MCF 10A (cell line): ENCODE measurements at places on chromosomes 12 and 14.

DNA sequence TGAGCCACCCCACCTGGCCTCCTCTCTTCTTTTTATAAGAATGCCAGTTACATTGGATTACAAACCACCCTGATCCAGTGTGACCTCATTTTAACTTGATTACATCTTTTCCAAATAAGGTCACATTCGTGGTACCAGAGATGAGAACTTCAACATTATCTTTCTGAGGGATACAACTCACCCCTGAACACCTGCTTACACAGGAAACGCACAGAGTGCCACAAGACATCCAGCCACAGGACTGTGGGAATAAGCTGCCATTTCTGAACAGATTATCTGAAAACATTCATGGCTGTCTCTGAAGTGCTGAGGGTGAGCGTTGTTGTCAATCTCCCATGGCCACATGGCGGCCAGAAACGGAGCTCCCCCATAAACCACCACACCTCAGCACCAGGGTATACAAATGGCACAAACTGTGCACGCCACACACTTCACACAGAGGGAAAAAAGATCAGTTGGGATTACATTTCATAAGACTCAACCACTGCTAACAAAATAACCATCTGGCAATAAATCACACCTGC is 23.7 kb downstream of the FOXN3 start:
- peaks cover 7% of the 10 kb centered on the region for H3K4me1 ChIP-seq
- peaks cover 10% of the 10 kb centered on the region for H3K36me3 ChIP-seq
- no peaks in the 10 kb centered on the region for H3K27me3 ChIP-seq
- no peak overlapping the region for H3K4me3 ChIP-seq
- no peak overlapping the region for H3K27ac ChIP-seq

GRCh38 chr14:89502966-89503365 is 85.9 kb upstream of the FOXN3 start:
- no peak overlapping the region for H3K27ac ChIP-seq
- H3K4me1 ChIP-seq: peaks cover 16% of the 10 kb centered on the region
- no peak overlapping the region for H3K4me3 ChIP-seq

GRCh38 chr12:32820376-32820931 is 64.8 kb upstream of the YARS2 start:
- no peak overlapping the region for H3K4me3 ChIP-seq
- no peak overlapping the region for H3K27ac ChIP-seq
- peaks cover 90% of the 10 kb centered on the region for H3K36me3 ChIP-seq

DNA sequence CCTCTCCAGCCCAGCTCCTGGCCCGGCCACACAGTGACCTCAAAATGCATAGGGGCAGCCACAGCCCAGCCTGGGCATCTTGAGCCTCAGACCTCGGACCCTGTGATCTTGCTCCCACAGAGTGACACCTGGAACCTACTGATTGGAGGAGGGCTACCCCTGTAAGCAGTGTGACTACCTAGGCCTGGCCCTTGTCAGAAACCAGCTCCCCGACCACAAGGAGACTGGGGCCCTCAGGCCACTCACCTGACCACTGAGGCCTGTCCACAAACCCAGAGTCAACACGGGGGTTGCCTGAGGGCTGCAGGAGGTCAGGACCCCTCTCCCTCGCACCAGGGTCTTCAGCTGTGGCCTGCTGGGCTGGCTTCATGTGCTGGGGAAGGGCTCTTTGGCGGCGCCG is 9.0 kb downstream of the ANHX start:
- no peak overlapping the region for H3K4me3 ChIP-seq
- DNase-seq: no peak
- H3K27ac ChIP-seq: no peak overlapping the region
- H3K4me1 ChIP-seq: no peaks in the 10 kb centered on the region

GRCh38 chr12:8636581-8636980 is 23.9 kb upstream of the AICDA start:
- no peaks in the 10 kb centered on the region for H3K4me1 ChIP-seq
- no peak for DNase-seq
- H3K36me3 ChIP-seq: no peaks in the 10 kb centered on the region
- H3K27ac ChIP-seq: no peak overlapping the region
- H3K27me3 ChIP-seq: no peaks in the 10 kb centered on the region

DNA sequence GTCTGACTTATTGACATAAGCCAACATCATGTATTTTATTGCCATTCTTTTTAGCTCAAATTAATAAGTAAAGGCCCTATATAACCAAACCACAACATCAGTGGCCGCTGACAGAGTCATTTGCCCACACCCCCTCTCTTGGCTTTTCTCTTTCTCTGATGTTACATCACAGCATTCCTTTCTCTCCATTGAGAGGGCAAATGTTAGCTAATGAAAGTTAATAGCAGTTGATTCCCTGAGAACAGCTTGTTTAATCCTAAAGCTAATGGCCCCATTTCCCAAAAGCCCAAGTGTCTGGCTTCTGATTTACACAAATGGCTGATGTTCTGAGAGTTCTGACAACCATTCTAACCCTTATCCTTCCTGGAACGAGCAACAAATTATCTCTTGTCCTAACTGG is 308.8 kb downstream of the SNAPC1 start:
- no peak overlapping the region for H3K4me3 ChIP-seq
- DNase-seq: no peak

GRCh38 chr14:102606296-102606695 is 13.8 kb downstream of the RCOR1 start:
- no peaks in the 10 kb centered on the region for H3K27me3 ChIP-seq
- peaks cover 28% of the 10 kb centered on the region for H3K36me3 ChIP-seq
- peak overlapping the region; percentile 42 for H3K27ac ChIP-seq
- peaks cover 31% of the 10 kb centered on the region for H3K4me1 ChIP-seq
- DNase-seq: no peak
- no peak overlapping the region for H3K4me3 ChIP-seq

DNA sequence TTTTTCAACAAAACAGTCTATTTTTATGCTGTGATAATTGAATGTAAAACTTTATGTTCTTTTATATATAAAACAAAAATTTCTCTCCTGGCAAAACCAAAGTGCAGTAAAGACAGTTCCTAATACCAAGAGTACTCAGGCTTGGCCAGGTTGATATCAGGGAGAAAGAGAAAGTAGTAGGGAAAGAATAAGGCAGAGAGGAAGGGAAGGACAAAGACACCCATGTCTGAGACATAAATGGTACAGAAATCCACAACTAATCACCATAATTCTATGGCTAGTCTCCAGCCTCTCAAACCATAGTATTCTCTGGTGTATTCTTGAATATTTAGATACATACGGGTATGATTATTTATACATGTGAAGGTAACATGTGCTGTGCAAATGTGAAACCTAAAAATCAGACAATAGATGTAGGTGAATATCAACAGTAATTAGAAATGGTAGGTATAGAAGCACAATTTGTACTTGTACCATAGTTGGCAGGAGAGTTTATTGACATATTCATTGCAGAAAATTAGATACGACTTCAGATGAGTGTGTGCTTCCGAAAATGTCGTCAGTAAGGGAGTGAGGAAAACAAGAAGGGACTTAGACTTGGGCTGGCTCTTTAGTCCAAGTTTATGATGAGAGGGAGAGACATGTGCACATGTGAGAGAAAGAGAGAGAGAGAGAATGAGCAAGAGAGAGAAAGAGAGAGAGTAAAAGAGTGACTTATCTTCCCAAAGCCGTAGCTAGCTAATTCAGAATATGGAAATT is 230.8 kb upstream of the NPAS3 start:
- DNase-seq: no peak
- no peaks in the 10 kb centered on the region for H3K27me3 ChIP-seq
- H3K27ac ChIP-seq: no peak overlapping the region
- peaks cover 6% of the 10 kb centered on the region for H3K4me1 ChIP-seq

- H3K27me3 ChIP-seq: peaks cover 11% of the 10 kb centered on the region
- H3K27ac ChIP-seq: no peak overlapping the region
- no peak overlapping the region for H3K4me3 ChIP-seq
Observed at GRCh38 chr12:51534216-51535074, 56.6 kb upstream of the SCN8A start.

- no peak overlapping the region for H3K27ac ChIP-seq
- no peaks in the 10 kb centered on the region for H3K36me3 ChIP-seq
- H3K4me3 ChIP-seq: no peak overlapping the region
- H3K4me1 ChIP-seq: no peaks in the 10 kb centered on the region
Observed at GRCh38 chr12:7678744-7679143, 13.0 kb upstream of the APOBEC1 start.

DNA sequence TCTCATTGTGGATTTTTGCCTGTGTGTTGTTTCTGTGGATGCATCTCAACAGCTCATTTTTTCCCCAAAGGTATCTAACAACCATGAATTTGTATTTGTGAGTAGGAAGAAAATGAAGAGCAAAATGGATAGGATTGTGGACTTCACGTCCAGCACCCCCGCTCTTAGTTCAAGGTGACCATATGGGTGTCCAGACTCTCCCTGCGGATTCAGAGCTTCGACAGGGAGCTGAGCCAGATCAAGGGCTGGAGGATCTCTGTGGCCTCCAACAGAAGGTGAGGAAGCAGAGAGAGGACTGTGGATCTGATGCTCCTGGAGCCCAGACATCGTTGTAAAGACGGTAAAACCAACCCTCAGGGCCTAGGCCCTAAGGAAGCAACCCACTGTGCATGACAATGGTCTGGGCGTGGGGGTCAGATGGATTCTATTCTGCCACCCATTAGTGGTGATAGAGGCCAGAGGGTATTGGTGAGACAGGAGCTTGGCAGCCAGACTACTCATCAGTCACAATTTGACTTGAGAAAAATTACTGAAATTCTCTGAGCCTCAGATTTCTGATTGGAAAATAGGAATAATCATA is 659.7 kb upstream of the TMEM132C start:
- no peak for DNase-seq
- no peaks in the 10 kb centered on the region for H3K36me3 ChIP-seq
- H3K4me3 ChIP-seq: no peak overlapping the region
- no peaks in the 10 kb centered on the region for H3K4me1 ChIP-seq

GRCh38 chr14:94157197-94157596 is 16.9 kb upstream of the PPP4R4 start:
- H3K27ac ChIP-seq: no peak overlapping the region
- no peaks in the 10 kb centered on the region for H3K36me3 ChIP-seq
- H3K4me3 ChIP-seq: no peak overlapping the region
- no peaks in the 10 kb centered on the region for H3K4me1 ChIP-seq
- no peak for DNase-seq
- peaks cover 42% of the 10 kb centered on the region for H3K27me3 ChIP-seq

DNA sequence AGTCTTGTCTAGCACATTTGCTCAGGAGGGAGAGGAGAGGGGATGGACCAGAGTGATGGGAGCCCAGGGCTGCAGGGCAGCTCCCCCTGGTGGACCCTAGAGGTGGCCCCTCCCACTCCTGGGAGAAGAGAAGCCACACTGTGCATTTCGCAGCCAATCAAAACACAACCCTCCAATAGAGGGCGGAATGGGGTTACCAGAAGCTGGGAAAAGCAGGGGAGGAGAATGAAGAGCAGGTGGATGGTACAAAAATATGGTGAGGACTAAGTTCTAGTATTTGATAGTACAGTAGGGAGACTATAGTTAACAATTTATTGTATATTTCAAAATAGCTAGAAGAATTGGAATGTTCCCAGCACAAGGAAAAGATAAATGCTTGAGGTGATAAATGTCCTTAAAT is 23.6 kb downstream of the VASH1 start:
- DNase-seq: peak; percentile 87
- H3K4me3 ChIP-seq: no peak overlapping the region
- no peak overlapping the region for H3K27ac ChIP-seq
- H3K4me1 ChIP-seq: no peaks in the 10 kb centered on the region

- peak; percentile 19 for DNase-seq
- H3K4me3 ChIP-seq: no peak overlapping the region
- no peaks in the 10 kb centered on the region for H3K27me3 ChIP-seq
- no peak overlapping the region for H3K27ac ChIP-seq
- peaks cover 17% of the 10 kb centered on the region for H3K4me1 ChIP-seq
Observed at GRCh38 chr12:70644861-70645260, 7.6 kb upstream of the PTPRB start.

- H3K36me3 ChIP-seq: peaks cover 5% of the 10 kb centered on the region
- peaks cover 13% of the 10 kb centered on the region for H3K27me3 ChIP-seq
- H3K4me1 ChIP-seq: peaks cover 13% of the 10 kb centered on the region
- H3K27ac ChIP-seq: no peak overlapping the region
- DNase-seq: no peak
- no peak overlapping the region for H3K4me3 ChIP-seq
Observed at GRCh38 chr14:70045310-70045709, 143.4 kb downstream of the SLC8A3 start.

GRCh38 chr14:64604881-64605280 is 55.1 kb downstream of the PPP1R36 start:
- H3K4me1 ChIP-seq: peaks cover 16% of the 10 kb centered on the region
- H3K27me3 ChIP-seq: peaks cover 11% of the 10 kb centered on the region
- H3K36me3 ChIP-seq: no peaks in the 10 kb centered on the region
- no peak overlapping the region for H3K4me3 ChIP-seq
- no peak overlapping the region for H3K27ac ChIP-seq
- DNase-seq: no peak

DNA sequence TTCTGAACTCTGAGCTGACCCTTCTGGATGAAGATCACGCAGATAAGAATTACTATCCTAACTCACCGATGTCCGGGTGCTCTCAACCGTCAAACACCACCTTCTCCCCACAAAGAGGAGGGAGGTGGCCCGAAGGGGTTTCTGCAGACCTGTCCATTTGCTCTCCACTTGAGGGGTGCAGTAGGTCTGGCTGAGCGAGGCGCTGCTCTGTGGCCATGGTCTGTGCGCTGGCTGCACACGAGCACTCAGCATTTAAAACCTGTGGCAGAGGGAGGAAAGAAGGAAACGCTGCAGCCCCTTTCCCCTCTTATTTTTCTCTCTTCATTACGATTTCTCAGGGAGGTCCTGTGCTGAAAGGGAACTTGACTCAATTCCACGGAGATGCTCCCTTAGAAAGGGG is 1.5 kb upstream of the HOXC13 start:
- H3K27ac ChIP-seq: no peak overlapping the region
- no peak for DNase-seq
- H3K4me1 ChIP-seq: peaks cover 26% of the 10 kb centered on the region
- H3K4me3 ChIP-seq: no peak overlapping the region
- H3K27me3 ChIP-seq: peaks cover 11% of the 10 kb centered on the region
- H3K36me3 ChIP-seq: no peaks in the 10 kb centered on the region

DNA sequence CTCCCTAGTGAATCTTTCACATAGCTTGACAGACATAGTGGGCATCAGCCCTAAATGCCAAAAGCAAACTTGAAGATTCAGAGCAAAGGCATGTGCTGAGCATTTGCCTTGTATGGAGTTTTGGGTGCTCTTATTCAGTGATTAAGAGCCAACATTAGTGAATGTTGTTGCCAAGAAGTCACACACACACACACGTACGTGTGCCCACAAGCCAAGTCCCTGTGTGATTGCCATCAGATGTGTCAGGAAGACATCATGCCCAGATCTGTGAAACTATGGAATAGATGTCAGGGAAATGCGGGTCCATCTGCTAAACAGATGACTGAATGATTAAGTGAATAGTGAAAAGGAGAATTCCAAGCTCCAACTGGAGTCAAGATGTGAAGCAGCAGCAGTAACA is 149.0 kb downstream of the AKAP6 start:
- H3K4me3 ChIP-seq: no peak overlapping the region
- peaks cover 25% of the 10 kb centered on the region for H3K4me1 ChIP-seq
- no peaks in the 10 kb centered on the region for H3K36me3 ChIP-seq
- DNase-seq: no peak
- H3K27ac ChIP-seq: no peak overlapping the region
- H3K27me3 ChIP-seq: no peaks in the 10 kb centered on the region

GRCh38 chr12:42362647-42363260 is 36.8 kb downstream of the PPHLN1 start:
- H3K27ac ChIP-seq: no peak overlapping the region
- H3K36me3 ChIP-seq: peaks cover 14% of the 10 kb centered on the region
